Myocyte (in vitro differentiated cells): ENCODE measurements at places on chromosomes 6 and 20. TPM values are rescaled to one million over a fixed set of nuclear protein-coding genes. Genes with fewer than 3 reads are reported as not detected.

GRCh38 chr6:143955971-143956370 lies 52.1 kb downstream of the PLAGL1 start:
- no peak for DNase-seq

- DNase-seq, result no peak
These were observed 47.6 kb upstream of the ADGRF4 start for GRCh38 chr6:47650553-47651432.

DCDC2 gene
- total RNA-seq, result 0.08 and 0.21 TPM in 2 replicates

OR2H2 gene
- total RNA-seq, result not detected in 2 replicates

SAMD5 gene
- 4.1 and 6.7 TPM in 2 replicates for total RNA-seq
